ENCODE measurements at places on chromosomes 3 and 15.

DNA sequence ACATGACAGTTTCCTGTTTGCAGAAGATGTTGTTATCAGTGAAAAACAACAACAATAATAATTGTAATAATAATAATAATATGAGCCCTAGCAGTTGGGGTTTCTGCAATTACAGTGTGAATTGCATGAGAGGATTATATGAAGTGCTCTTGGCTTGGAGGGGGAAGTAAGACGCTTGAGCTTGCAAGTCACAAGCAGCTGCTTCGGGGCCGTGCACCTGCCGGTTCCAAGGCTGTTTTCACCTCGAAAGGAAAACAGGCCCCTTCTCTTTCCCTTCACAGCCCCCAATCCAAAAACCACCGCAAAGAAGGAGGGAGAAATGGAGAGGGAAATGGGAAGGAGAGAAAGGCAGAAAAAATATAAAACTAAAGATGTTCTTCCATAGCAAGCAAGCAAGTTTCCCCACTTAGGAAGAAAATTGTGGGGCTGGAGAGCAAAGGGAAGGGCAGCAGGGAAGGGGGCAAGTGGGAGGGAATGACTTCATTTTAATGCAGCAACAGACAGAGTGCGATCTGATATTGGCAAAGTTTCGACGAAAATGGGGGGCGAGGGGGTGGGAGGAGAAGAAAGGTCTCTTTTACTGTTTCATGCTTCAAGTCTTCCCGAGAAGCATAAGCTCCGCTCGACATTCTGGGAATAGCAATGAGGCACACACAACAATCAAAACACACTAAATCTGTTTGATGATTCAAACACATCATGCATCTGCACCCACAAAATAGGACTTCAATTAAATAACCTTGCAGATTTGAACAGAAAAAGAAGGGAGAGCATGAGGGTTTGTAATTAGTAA lies 284.2 kb upstream of the ATP11B start:
- no peak for DNase-seq

- DNase-seq: no peak
Observed at GRCh38 chr15:27575521-27575920, 523.6 kb downstream of the OCA2 start.

DNA sequence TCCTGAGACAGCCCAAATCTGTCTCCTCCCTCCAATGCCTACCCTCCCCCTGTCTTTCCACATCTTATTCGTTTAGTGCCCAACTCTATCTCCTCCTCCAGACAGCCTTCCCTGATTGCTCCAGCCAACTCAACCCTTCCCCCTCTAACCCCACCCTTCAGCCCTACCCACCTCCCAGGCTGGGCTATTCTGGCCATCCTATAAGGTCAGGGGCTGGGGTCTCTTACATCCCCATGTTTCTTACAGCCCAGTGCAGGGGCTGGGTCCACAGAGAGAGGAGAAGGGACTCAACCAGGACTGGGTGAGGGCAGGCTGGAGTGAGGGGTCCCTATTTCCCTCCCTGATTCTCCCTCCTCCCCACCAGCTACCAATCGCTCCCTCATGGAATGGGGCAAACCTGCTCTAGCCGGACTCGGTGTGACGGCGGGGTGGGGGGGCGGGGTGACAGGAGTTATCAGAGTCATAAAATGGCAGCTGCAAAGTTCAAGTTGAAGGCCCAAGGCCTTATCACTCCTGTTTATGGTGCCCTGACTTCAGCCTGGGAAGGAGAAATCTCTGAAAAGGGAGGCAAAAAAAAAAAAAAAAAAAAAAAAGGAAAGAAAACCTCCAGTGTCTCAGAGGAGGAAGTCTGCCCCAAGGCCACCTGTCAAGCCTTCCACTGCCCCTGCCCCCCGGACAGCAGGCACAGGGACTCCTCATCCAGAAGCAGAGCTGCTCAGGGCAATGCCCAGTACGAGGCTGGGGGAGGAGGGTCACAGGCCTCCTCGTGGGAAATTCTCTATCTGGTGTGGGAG lies 2.1 kb downstream of the VIPR1 start:
- no peak for DNase-seq

GRCh38 chr3:20975188-20975651 lies 775.8 kb downstream of the ZNF385D start:
- DNase-seq: no peak

GRCh38 chr3:18892047-18892446 lies 256.3 kb upstream of the KCNH8 start:
- no peak for DNase-seq

DNA sequence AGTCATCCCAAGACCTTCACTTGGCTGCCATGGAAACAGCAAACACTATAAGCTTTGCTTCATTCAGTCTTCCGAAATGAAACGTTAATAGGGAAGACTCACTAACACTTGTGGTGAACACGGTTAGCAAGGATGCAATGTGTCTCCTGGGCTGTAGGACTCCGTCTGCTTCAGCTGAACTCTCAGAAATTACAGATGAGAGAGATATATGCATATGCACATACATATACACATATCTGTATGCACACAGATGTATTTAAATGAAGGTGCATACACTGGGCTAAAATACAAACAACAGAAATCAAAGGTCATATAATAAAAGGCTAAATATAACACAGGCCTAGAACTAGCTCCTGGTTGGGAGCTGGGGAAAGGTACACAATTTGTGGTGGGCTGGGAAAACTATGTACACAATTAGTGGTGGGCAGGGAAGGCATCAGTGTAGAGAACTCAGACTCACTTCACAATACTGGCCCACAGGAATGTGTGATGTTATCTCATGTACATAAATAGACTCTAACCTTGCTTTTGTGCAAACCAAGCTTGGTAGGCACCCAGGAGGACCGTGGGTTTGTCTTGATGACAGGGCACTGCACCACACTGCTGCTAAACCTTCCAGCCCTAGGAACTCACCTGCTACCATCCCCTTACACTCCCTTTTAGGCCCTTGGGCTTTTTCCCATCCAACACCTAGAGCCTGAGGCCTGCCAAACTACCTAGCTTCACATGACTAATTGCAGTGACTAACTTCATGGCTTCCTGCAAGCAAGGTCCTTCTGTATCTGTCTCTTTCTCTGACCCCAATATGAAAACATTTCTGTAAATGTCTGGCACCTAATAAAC lies 873.1 kb downstream of the NSUN3 start:
- DNase-seq: no peak

GRCh38 chr3:69297501-69297900 lies 88.4 kb downstream of the FRMD4B start:
- no peak for DNase-seq

DNA sequence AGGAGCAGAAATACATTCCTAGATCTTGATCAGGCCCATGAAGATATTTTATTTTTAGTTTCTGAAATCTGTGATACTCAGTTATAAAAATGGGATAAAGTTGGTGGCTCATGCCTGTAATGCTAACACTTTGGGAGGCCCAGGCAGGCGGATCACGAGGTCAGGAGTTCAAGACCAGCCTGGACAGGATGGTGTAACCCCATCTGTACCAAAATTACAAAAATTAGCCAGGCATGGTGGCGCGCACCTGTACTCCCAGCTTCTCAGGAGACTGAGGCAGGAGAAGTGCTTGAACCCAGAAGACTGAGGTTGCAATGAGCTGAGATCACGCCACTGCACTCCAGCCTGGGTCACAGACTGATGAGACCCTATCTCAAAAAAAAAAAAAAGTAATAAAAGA lies 105.5 kb downstream of the IL1RAP start:
- no peak for DNase-seq

DNA sequence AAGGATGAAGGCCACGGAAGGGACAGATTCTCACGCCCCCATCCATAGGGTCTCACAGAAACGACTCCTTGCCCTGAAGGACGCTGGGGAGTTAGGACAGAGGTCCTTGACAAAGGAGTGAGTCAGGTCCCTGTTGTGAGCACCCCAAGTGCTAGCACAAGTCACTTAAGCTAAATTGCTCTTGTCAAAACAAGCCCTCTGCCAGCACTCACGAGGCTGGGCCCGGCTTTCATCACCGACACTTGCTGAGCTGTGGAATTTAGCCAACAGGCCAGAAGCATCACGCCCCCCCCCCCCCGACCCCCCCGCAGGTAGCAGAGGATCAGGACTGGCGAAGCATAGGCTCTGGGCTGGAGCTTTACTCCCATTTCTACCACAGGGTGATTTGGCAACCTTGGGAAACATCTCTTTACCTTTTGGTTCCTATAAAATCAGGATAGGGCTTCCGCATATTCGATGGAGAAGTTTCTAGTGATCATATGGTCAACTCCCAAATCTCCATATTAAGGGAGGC lies 75.4 kb downstream of the ADCY5 start:
- DNase-seq: no peak
